ENCODE measurements at places on chromosomes 1 and 21.

DNA sequence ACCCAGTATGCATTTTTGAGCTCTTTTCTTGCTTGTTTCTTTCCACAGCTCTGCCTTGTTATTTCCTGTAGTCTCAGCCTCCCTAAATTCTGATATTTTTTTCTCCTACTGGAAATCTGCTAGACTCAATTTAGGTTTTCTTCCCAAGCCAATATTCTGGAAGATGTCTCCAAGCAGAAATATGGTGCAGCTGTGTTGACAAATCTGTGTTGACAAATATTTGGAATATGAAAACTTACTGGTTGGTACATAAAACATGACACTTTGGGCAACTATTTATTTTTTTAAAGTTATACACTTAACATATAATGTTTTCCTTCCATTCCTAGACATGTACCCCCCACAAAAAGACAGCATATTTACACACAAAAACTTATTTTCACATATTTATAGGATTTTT, 1048.4 kb downstream of the NCAM2 start:
- DNase-seq = no peak

GRCh38 chr1:59666106-59666505, 148.6 kb upstream of the HOOK1 start:
- DNase-seq = no peak

GRCh38 chr1:161884475-161884874, 118.4 kb downstream of the ATF6 start:
- no peak for DNase-seq

DNA sequence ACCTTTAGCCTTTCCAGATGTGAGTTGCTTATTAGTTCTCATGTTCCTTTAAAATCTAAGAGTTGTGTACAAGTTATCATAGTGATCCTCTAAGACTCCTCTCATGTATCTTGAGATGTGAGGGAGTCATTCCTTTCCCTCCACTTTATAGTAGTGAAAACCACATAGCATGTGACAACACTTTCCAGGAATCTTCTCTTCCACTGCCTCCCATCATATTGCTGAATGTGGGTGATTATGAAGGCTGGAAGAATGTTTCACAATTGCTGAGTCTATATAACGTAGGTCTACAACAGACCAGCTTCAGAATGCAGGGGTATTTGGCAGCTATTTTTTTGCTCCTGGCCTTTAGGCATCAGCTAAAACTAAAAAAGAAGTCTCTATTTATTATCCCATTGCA, 44.7 kb upstream of the LRRC7 start:
- DNase-seq = no peak

GRCh38 chr1:151106894-151107293, 36.3 kb downstream of the GABPB2 start:
- DNase-seq = no peak

- no peak for DNase-seq
These were observed 25.4 kb upstream of the WDR26 start for GRCh38 chr1:224459966-224460365.

DNA sequence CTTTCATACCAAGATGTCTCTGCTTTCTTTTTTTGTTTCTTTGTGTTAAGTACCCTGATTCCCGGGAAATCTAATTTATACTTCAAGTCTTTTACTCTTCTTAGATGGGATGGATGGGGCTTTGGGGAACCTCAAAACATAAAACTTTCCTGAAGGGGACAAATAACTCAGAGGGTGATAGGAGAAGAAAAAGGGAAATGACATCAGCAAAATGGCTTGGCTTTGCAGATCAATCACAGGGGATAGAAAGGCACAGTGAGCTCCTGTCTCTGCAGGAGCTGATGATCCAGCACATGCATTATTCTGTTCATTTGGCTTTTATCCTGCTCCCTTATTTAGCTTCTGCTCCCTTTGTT, 1.4 kb upstream of the CA14 start:
- no peak for DNase-seq

DNA sequence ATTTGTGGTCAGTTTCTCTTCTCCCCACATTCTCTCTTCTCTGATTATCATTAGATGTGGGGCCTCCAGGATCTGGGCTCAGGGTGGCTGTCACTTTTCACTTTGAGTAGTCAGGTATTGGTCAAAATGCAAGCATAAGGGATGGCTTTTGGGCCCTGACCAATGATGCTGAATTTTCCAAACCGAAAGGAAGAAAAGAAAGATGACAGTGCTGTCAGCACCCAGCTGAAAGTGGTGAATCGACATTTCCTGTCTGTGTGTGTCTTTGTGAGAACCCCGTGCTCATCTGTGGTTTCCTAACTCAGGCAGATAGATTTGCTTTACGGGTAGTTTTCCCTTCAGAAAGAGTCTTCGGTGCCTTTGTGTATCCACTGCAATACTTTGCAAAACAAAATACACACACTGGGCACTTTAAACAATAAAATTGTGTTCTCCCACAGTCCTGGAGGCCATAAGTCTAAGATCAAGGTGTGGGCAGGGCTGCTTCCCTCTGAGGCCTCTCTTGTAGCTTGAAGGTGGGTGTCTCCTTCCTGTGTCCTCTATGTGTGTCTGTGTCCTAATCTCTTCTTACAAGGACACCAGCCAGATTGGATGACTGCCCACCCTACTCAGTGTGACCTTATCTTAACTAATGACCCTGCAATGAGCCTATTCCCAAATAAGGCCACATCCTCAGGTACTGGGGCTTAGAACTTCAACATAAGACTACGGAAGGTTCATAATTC, 274.8 kb upstream of the AJAP1 start:
- DNase-seq = no peak

DNA sequence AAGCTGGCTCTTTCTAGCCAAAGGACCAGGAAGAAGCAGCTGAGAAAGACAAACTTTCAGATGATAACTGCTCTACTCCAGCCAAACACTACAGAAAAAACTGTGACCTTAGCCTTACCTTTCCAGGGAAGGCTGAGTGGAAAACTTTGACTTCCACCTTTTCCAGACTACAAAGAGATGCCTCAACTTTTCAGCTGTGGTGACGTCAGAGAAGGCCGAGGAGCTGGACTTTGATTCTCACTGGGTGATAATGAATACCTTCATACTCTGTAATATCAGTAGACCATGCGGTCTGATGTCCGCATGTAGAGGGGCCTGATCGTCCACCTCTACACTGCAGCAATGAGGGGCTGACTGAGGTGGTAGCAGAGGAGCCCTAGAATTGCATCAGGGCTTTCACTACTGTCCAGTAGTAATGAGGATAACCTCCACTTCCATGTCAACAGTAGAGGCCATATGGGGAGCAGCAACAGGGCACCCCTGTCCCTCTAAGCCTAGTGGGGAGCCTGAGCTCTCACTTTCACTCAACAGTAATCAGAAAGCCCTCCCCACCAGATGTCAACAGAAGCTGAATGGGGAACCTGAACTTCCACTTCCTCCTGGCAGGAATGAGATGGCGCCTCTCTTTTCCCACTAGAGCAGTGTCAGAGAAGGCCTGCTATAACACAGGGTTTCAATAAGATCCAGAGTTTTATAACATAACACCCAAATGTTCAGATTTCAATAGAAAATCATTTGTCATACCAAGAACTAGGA, 28.4 kb upstream of the PADI1 start:
- no peak for DNase-seq

- DNase-seq = no peak
These were observed 101.5 kb upstream of the TLR5 start for GRCh38 chr1:223244366-223245103.

DNA sequence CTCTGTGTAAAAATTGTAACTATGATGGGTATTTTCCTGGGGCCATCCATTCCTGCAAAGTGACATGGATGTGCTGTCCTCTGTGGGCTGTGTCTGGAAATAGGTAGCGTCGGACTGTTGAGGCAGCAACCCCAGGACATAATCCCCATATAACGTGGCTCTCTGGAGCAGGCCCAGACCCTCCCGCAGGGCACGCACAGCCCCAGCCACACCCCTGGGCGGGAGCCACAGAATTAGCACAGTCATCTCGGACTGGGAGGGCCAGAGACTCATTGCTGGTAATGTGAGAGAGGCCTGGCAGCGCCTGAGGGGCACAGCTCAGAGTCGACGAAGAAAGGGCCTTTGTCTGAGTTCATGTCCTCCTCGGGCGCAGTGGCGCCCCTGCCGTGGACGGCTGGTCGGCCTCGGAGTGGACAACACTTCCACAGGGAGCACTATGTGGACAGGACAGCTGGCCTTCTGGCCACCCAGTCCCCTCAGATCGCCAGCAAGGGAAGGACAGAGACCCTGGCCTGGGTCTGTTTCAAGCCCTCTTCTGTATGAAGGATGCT, 20.1 kb downstream of the SIM2 start:
- no peak for DNase-seq

- no peak for DNase-seq
These were observed 572 bp downstream of the LPGAT1 start for GRCh38 chr1:211830055-211830327.

GRCh38 chr1:166330096-166330495, 163.3 kb upstream of the FAM78B start:
- no peak for DNase-seq

GRCh38 chr1:230212405-230212936, 145.4 kb downstream of the GALNT2 start:
- DNase-seq = no peak

GRCh38 chr1:59498640-59499039, 201.7 kb downstream of the FGGY start:
- DNase-seq = no peak

- no peak for DNase-seq
These were observed 14.0 kb downstream of the PMF1 start for GRCh38 chr1:156226782-156227181.

- no peak for DNase-seq
These were observed 25.2 kb upstream of the TAL1 start for GRCh38 chr1:47257224-47257623.

DNA sequence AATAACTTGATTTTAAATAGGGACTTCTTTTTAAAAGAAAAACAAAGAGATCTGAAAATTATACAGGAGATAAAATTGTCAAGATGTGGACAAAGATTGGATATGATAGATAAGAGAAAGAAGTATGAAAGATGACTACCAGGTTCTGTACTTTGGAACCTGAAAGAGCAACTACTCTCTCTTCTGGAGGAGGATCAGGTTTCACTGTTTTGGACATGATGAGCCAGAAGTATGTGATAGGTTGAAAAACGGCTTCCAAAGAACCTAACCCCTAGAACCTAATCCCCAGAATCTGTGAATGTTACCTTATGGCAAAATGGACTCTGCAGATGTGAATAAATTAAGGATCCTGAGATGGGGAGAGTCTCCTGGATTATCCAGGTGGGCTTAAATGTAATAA, 26.2 kb downstream of the RSBN1 start:
- no peak for DNase-seq

- no peak for DNase-seq
These were observed 66.1 kb downstream of the TBX15 start for GRCh38 chr1:118921994-118922393.

DNA sequence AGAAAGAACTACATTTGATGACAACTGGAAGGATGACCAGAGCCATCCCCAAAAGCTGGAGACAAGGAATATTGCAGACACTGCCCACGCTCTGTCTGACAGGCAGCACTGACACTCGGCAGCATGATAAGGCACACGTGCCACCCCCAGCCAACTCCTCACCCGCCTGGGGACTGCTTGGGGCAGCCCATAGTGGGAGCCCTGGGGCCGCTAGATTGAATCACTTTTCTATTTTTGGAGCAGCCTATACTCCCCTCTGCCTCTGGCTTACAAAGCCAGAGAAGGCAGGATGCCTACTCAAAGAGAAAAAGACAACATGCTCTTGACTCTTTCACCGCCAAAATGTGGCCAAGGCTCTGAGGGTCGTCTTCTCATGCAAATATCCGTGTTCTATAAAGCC, 1.3 kb downstream of the SMG5 start:
- peak; percentile 43 for DNase-seq

- DNase-seq = peak; percentile 90
These were observed at the start of gene HFM1 for GRCh38 chr1:91404151-91405012. Gene HFM1, minus strand, starts transcription at chr1:91404837. Its CDS starts 3,755 bp downstream, at chr1:91401082.

- DNase-seq = no peak
These were observed 46.9 kb downstream of the AJAP1 start for GRCh38 chr1:4701276-4701675.

DNA sequence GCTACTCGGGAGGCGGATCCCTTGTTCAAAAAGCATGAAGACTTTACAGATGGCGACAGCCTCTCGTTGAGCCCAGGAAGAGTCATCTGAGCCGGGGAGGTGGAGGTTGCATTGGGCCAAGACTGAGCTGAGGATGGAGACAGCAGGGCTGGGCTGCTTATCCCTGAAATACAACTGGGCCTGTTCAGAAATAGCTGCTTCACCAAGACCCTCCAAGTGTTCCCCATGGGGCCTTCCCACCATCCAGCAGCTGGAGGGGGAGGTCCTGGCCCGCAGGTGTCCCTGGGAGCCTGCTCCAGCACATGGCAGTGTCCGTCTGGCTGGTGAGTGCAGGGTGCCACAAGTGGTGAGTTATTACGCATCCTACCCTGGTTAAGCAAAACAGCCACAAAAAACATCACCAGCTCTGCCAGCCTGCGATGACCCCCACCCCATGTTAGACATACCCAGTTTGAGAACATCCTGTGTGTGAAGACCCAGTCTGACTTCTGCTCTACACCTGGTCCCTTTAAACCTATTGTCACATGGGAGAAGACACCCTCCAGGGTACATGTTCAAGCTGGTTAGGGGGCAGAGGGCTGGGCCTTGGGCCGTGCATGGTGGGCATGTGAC, 93.1 kb upstream of the TMPRSS2 start:
- DNase-seq = peak; percentile 16

DNA sequence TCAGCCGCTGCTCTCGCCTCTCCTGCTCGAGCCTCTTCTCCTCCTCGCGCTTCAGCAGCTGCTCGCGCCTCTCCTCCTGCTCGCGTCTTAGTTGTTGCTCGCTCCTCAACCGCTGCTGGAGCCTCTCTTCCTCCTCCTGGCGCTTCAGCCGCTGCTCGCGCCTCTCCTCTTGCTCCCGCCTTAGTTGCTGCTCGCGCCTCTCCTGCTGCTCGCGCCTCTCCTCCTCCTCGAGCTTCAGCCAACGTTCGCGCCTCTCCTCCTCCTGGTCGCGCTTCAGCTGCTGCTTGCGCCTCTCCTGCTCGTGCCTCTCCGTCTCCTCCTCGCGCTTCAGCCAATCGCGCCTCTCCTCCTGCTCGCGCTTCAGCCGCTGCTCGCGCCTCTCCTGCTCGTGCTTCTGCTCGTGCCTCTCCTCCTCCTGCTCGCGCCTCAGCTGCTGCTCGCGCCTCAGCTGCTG, 3.7 kb downstream of the TCHH start:
- DNase-seq = peak; percentile 41

- no peak for DNase-seq
These were observed 2.3 kb upstream of the CNR2 start for GRCh38 chr1:23915466-23915865.

- no peak for DNase-seq
These were observed 2.1 kb downstream of the TMEM240 start for GRCh38 chr1:1538334-1538733.

GRCh38 chr1:94801919-94802546, 18.1 kb upstream of the SLC44A3 start:
- DNase-seq = no peak

DNA sequence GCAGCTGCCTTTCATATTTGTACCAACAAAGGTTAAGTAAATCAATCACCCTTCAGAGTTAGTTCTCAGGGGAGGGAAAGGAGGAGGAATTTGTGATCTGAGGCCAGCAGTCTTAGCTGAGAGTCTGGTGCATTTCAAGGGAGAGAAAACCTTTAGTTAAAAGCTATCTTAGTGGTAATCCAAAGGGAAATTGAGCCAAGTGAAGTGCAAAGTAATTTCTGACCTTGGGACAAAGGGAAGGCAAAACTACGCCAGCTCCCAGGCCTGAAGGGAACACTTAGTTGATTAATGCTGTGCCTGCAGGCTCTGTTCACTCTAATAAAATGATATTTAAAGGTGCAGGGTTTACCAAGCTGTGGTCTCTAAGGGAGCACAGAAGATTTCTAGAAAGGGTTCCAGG, 23.1 kb upstream of the FMOD start:
- DNase-seq = no peak

- DNase-seq = no peak
These were observed 709.8 kb downstream of the LTN1 start for GRCh38 chr21:28282833-28283232.

GRCh38 chr1:72442262-72442661, 159.9 kb upstream of the NEGR1 start:
- no peak for DNase-seq
